ENCODE measurements at places on chromosomes 7 and 10.

DNA sequence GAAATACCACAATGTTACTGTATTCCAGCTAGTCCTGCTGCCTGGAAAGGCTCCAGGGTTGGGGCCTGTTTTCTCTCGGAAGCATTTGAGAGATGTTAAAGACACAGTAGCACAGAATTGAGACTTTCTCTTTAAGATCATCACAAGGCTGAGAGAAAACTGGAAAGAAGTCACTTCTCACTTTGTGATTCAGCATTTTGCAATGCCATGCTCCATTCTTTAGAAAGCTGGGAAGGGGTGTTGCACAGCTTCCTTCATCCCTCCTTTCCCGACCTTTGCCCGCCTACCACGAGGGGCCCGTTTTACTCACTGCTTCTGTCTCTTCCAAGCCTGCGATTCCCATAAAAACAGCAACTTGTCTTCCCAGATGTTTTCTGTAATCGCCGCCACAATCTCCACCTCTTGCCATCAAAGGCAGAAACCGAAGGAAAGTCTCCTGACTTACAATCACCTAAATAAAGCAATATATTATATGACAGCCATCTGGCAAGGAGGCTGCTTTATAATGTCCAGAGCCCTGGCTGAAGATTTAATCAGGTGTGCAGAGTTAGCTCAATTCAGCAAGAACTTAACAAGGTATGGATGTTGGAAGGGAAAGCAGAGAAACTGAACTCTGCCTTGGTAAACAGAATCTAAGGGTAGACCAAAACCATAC, 18.9 kb downstream of the NOD1 start:
- DNase-seq: no peak

GRCh38 chr10:79393221-79393923, 46.1 kb downstream of the PPIF start:
- no peak for DNase-seq

DNA sequence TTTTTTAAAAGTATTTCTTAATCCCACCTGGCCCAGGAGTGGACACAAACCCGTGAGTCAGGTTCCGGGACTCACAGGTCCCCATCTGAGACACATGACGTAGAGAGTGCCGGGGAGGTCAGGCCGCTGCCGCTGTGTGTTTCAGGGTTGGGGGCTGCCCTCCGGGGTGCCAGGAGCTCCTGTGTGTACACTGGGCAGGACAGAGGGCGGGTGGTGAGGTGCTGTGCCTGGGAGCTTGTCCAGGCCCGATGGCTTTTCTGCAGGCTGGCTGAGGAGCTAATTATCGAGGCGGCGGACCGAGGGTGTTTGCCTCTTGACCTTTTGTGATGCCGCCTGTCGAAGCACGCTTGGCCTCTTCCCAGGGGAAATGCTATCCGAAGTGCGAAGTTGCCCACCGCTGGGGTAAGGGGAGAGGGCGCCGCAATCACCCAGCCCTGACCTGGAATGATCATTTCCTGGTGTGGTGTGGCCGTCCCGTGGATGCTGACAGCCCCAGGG, 42.1 kb downstream of the FOXL3 start:
- DNase-seq: no peak

DNA sequence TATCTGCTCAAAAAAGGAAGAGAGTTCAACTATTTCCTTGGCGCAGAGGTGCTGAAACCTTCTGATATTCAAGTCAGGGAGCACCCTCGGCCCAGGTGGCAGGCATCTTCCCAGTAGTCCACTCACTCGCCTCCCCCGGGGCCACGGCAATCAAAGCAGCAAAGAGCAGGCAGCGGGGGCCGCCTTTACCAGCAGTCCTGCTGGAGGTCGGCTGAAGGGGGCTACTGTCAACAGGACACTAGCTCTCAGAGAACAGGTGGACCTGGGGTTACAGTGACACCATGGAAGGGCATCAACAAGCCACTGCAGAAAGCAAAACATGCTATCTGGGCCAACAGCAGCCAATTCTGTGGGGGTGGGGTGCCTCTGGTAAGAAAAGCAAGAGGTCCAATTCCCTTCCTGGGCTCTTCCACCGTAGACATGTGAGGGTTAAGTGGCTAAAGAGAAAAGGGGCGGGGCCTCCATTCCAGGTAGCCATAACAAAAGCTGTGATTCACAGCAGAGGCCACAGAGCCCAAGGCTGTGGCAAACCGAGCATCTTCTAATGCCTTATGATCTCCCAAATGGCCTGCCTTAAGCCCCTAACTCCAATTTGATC, 9.4 kb downstream of the FZD9 start:
- no peak for DNase-seq

GRCh38 chr7:130394421-130395195, 14.3 kb downstream of the CPA1 start:
- DNase-seq: no peak

GRCh38 chr10:133318494-133319127, 9.9 kb downstream of the ZNF511 start:
- no peak for DNase-seq

DNA sequence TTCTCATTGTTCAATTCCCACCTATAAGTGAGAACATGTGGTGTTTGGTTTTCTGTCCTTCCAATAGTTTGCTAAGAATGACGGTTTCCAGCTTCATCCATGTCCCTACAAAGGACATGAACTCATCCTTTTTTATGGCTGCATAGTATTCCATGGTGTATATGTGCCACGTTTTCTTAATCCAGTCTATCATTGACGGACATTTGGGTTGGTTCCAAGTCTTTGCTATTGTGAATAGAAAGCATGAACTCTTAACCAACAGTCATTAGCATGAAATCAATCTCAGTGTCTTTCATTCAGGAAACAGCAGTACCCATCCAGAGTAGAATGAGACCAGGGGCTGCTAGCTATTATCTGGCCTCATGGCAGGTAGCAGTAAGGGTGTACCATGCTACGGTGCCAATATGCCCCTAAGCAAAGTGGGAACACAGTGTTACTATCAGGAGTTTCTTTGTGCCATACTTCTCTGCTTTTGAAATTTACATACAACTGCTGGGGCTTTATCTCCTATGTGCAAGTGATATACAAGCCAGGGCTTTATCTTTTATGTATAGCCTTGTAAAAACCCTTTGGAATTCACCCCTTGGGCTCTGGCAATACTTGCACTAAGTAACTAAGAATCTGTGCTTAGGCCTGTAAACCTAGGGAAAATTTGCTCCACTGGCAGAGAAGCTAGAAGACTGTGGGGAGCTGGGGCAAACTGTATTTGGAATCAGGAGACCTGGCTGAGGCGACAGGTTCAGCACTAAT, 5.4 kb downstream of the PON2 start:
- no peak for DNase-seq

GRCh38 chr7:159143780-159144757, 598 bp downstream of the VIPR2 start:
- no peak for DNase-seq

DNA sequence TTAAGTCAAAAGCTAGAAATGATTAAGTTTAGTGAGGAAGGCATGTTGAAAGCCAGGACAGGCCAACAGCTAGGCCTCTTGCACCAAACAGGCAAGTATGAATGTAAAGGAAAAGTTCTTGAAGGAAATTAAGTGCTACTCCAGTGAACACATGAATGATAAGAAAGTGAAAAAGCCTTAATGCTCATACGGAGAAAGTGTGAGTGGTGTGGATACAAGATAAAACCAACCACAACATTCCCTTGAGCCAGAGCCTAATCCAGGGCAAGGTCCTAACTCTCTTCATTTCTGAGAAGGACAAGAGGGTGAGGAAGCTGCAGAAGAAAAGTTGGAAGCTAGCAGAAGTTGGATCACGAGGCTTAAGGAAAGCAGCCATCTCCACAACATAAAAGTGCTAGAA, 53.0 kb downstream of the DNAJC1 start:
- no peak for DNase-seq

Measured in omental fat pad (tissue), 4 donors.